ENCODE measurements at places on chromosomes 6 and 20.

DNA sequence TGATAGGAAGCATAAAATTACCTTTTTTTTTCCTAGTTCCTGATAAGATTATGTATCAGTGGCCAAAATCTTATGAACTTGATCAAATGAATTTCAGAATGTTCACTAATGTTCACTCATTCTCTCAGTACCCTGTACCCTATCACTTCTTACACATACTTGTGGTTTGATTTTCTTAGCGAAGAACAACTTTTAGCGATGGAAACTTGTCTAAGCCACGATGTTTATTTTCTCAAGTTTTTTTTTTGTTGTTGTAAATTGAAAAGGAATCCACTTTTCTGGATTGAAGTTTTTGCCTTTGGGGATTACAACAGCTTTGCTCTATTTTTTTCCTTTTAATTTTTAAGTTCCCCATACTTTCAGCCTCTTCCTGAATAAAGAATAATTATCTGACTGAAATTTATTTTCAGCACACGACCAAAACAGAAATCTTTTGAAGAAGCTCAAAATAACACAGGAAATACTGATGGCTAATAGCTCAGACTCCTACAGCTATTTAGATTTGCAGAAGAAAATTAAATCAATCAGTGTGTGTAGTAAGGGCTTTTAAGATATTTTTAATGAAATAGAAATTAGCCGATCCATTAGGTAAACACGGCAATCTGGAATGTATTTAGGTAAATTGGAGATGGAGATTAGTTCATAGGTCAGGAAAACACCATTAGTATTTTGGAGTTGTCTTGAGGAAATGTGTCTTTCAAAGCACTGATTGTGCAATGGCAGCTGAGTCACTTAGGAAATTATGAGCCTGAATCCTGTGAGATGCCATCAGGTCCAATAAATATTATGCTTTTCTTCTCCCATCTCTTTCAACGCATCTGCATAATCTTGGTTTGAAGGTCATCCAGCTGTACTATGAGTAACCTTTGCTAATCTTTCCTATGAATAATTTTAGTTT lies 217.5 kb downstream of the GJA1 start:
- no peak for DNase-seq

DNA sequence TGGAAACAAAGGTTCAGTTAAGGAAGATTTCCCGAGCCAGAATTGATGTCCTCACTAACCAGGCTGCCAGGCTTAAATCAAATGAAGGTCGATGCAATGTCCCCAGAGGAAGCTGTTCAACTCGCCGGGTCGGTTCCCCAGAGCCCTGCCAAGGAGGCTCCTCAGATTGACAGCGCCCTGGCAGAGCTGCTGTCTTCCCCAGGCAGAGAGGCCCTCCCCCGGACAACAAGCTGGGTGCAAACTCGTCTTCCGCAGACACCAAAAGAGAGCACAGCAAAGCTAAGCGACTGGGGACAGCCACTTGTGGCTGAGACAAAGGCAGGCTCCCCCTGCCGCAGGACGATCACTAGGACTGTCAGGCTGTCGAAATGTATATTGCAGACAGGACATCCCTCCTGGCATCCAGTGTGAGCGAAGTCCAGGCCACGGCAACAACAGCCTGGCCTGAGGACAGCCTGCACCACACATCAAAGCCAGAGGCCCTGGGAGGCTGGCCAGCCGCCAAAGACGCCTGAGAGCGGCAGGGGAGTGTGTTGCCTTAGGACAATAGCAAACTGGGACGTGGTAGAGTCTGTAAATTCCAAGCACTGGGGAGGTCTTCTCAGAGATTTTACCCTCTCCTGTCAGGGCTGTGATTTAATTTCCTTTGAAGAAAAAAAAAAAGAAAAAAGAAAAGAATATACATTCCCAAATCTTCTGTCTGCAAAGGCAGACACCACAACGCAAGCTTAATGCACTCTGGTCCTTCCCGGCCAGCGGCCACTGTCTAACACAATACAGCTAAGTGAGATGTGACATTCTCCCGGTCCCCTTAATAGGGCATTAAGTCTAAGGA lies 99.1 kb downstream of the HIVEP2 start:
- DNase-seq = peak; percentile 71

DNA sequence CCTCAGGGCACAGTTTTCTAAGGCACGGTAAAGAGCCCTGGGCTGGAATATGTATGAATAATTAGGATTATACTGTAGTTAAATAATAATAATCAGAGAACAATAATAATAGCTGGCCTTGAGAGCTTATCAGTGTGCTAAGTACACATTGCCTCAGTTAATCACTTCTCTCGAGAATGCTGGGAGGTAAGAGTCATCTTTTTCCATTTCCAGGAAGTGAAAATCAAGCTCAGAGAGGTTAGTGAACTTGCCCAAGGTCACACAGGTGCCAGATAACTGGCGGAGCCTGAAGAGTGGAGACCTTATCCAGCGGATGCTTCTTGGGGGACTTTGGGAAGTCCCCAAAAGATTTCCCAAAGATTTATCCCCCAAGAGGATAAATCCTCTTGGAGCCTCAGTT lies 19.4 kb upstream of the CBFA2T2 start:
- DNase-seq = no peak

- no peak for DNase-seq
Measured at GRCh38 chr6:80330961-80331360, 224.5 kb downstream of the BCKDHB start.

DNA sequence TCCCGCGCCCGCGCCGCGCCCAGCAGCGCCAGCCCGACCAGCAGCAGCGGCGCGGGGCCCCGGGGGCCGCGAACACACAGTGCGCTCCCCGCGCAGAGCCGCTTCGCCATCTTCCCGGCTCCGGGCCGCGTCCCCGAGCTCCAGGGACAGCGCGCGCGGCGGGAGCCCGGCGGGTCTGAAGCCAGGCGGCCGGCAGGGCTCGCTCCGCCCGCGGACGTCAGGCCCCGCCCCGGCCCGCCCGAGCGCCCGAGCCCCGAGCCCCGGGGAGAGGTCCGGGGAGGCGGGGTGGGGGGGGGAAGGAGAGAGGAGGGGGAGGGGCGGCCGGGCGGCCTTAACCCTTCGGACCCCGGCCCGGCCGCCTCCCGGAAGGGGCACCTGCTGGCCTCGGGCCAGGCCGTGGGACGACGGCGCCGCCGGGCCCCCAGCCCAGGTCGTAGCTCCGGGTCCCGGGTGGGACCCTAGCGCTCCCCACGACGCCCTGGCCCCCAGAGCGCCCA lies at the start of gene LAMA5:
Gene LAMA5, minus strand, starts transcription at position 177 of the 497 bp plus-strand sequence. Its CDS starts 67 bp downstream, at position 110.
- peak; percentile 54 for DNase-seq

- DNase-seq = no peak
Measured at GRCh38 chr6:14626556-14626955, 509.0 kb downstream of the CD83 start.

DNA sequence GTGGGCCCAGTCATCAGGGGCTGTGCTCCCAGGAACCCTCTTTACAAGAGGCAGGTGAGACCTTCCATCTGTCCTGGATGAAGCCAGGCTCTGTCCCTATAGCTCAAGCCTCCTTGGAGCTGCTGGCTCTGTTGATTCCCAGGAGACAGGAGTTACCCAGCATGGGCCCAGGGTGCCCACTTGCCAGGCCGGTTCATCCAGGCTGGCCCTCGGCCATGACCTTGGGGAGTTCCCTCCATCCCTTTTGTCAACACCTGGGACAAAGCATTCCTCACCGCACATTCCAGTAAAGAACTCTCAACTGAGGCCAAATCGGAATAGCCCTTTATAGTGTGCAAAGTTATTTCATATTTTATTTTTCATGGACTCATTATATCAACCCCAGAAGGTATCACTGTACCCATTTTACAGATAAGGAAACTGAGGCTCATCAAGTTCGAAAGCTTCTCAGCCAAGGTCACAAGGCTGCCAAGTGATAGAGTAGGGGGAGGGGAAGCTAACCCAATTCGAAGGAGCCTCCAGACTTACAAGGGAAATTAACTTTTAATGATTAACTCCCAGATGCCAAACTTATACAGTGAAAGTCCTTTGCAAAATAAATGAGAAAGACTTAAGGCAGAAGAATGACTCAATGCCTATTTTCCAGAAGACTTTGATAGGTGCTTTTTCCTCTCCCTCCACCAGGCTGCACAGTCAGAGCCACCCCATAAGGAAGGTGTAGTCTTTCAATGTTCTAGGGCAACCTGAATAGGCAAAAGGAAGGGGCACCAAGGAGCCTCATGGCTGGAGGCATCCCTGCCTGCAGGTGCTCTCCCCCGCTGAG lies 18.5 kb downstream of the SDC4 start:
- DNase-seq = no peak

DNA sequence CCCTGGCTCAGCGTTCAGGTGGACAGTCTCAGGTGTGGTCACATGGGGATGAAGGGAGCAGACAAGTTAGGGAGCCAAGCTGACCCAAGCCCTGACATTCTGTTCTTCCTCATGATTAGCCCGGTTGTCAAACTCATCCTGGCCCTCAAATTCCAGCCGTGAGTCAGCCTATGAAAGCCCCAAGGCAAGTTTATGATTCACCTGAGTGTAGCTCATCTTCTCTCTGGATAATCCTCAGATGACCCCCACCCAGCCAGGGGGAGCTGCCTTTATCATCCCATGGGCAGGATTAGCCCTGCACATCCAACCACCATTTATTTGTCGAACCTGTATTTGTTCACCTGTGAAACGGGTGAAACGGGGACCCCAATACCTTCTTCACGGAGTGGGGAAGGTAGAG lies 161.9 kb downstream of the DHX35 start:
- DNase-seq = no peak

DNA sequence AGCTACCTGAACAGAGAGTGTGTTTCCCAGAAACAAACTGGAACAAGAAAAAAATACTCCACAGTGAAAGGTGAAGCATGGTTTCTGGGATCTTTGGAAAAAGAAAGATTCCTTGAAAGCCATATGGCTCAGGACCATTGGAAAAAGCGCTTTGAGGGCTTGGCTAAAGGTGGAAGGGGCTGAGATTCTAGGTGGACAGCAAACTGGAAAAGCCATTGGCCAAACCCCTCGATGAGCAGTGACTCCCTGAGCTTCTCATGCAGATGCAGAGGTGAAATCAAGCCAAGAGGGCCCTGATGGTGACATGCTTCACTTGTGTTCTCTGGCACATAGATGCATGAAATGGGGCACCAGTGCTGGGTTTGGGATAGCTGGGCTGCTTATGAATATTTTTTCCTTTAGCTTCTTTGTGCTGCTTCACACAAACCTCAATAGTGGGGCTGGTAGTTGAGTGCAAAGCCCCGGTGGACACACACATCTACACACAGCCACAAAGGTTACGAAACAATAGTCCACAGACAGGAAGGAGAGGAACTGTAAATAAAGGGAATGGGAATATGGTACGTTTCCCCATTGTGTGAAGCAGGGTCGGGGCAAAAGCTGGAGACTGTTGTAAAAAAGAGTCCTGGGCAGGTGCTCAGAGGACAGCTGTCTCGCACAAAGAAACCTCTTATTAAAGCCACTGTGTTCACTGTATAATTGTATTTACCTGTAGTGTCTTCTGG lies 117.8 kb downstream of the FOXA2 start:
- no peak for DNase-seq

GRCh38 chr20:50993876-50994275 lies 29.0 kb downstream of the KCNG1 start:
- no peak for DNase-seq

DNA sequence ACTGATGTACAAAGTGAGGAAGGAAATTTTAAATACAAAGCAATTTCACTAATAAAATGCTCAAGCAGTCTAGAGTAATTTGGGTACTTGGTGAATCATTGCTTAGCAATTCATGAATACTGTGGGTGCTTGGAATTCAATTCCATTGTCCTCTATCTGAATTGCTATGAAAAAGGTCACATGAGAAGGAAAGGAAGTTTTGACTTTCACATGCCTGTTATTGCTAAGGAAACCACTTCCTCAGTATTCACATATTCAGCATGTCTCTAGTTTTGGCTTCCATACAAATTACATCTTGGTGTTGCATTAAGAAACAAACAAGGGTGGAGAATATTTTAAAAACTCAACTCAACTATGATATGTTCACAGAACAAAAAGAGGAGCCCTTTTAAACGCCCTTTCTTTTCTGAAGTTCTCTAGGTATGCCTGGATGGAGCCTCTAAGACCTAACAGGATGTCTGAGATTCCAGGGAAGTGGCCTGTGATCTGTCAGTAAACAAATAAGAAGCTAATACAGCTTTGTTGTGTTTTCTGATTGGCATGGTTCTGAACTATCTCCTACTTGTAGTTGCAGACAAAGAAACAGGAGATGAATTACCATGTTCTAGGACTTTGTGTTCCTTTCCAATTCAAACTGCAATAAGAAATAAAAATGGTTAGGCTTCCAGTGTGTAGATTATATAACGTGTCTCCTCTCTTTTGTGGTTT lies 190.4 kb downstream of the OGFRL1 start:
- peak; percentile 11 for DNase-seq

- DNase-seq = no peak
Measured at GRCh38 chr6:138503881-138504680, 4.8 kb upstream of the NHSL1 start.

DNA sequence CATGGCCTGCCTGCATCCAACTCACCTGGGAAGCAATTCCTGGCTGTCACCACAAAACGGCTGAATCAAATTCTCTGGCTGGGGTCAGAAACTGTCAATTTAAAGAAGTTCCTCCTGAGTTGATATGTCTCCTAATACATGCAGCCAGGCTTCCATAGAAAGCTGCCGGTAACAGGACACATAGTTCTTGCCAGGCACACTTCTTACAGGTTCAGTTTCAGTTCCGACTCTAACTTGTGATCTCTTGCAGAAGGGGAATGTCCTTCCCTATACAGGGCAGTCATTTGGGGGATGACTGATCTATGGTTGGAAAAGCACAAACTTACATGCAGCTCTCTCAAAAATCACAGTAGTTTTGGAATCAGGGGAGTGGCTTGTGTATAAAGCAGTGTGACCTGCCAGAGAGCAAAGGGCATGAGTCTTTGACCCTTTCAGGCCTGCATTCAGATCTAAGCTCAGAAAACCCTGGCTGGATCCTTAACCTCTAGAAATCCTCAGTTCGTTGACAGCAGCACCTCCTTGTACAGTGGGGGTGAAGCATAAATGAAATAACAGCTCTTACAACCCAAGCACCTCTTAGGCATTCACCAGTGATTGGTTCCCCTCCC lies 195.6 kb downstream of the SCP2D1 start:
- DNase-seq = no peak

- peak; percentile 24 for DNase-seq
Measured at GRCh38 chr6:95280686-95281273, 296.6 kb upstream of the MANEA start.

DNA sequence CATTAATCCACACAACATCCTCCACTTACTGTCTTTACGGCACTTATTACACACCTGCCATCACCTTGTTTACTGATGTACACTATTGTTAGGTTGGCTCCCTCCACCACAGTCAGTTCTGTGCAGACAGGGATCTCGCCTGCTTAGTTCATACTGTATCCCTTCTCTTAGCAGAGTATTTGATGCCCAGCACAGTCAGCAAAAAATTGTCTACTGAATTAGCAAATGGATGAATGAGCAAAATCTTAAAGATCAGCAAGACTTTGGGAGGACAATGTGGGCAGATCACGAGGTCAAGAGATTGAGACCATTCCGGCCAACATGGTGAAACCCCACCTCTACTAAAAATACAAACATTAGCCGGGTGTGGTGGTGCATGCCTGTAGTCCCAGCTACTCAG lies 109.8 kb upstream of the ATXN1 start:
- DNase-seq = no peak

- DNase-seq = no peak
Measured at GRCh38 chr6:114049367-114049966, 78.5 kb upstream of the HDAC2 start.

- DNase-seq = no peak
Measured at GRCh38 chr6:166954118-166954713, 2.1 kb downstream of the RNASET2 start.
